ENCODE measurements at places on chromosomes 5 and 9.

GRCh38 chr5:178427576-178428197, 162.5 kb downstream of the COL23A1 start:
- DNase-seq = no peak

DNA sequence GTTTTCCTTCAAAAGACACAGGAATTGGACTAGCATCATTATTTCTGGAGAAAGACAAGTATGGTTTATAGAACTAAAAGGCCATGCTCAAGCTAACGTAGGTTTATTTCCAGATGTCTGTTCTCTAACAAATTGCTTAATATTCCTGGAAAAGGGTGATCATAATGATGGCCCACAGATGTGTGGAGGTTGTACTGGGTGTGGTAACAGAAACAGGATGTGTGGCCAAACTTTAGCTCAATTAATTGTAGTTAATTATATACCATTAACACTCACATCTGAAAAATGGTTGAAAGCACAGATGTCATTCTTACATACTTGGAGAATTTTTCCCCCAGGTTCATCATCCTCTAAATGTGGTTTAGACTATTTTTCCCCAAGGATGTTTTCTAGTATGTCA, 292.7 kb upstream of the RASA1 start:
- DNase-seq = no peak

GRCh38 chr9:108609227-108609896, 246.4 kb downstream of the ACTL7B start:
- DNase-seq = no peak

DNA sequence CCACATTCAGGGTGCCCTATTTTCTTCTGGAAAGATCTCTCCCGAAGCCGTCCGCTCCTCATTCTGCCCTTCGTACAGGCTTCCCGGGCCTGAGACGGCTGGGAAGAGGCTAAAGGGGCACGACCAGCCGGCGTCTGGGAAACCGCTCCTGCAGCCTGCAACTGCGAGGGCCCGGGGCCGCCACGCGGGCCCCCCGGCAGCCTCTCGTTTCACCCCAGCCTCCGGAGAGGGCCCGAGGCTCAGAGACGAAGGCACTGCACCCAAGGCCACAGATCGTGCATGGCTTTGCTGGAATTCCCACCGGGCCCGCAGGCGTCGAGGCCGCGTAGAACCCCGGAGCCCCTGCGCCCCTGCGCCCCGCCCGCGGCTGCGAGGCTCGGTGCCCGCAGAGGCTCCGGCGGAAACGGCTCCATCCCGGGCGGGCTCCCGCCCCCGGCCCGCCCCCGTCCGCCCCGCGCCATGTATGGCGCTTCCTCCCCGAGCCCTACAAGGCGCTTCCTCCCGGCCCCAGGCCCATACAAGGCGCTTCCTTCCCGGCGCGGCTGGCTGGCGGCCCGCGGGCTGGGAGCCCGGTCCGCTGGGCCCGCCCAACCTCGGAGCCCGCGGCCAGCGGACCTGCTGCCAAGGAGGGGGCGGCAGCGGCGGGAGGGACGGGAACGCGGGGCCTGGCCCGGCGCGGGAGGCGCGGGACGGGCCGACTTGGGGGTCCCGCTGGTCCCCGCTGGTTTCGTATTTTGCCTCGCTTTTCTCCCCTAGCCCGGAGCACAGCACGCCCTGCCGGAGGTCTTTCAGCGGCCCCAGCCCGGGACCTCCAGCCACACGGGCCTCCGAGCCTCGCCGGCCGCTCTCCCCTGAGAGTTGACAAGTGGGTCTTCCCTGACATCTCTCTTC, 26.6 kb downstream of the EGR1 start:
- peak; percentile 85 for DNase-seq

DNA sequence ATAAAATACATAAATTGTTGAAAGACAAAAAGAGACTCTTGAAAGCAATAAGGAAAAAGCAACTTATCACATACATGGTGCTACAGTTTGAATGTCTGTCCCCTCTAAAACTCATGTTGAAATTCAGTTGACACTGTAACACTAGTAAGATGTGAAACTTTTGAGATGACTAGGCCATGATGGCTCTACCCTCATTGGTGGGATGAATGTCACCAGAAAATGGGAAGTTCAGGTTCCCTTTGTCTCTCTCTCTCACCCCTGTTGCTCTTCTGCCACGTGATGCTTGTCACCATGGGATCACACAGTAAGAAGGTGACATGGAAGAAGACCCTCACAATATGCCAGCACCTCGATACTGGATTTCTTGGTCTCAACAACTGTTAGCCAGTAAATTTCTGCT, 50.3 kb upstream of the SPTLC1 start:
- DNase-seq = no peak

DNA sequence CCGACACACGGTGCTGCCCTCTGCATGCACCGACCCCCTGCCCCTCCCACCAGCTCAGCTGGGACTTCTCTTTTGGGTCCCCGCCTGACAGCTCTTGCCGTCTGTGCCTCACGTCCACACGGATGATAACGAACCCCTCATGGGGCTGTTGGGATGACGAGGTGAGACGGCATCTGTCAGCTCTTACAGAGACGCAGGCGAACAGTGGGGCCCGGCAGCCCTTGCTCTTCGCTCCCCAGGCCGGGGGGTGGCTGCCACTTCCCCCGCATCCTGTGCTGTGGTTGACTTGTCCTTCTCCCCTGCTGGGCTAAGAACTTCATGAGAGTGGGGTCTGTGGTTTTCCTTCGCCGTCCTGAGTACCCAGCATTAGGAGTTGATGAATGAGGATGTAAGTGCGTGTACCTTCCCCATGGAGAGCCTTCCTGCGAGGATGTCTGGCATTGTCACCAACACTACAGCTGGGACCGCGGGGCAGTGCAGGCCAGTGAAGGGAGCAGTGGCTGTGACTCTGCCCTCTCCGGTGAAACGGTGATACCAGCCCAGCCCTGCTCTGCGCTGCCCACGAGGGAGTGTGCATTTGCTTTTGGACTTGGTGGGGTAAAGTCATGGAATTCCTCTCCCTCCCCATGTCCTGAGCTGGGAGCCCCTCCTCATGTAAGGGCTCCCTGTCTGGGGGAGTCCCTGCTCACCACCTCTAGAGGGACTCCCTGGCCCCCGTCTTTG, 23.2 kb downstream of the HK3 start:
- no peak for DNase-seq

GRCh38 chr9:127722055-127722745, 6.3 kb downstream of the TTC16 start:
- no peak for DNase-seq

DNA sequence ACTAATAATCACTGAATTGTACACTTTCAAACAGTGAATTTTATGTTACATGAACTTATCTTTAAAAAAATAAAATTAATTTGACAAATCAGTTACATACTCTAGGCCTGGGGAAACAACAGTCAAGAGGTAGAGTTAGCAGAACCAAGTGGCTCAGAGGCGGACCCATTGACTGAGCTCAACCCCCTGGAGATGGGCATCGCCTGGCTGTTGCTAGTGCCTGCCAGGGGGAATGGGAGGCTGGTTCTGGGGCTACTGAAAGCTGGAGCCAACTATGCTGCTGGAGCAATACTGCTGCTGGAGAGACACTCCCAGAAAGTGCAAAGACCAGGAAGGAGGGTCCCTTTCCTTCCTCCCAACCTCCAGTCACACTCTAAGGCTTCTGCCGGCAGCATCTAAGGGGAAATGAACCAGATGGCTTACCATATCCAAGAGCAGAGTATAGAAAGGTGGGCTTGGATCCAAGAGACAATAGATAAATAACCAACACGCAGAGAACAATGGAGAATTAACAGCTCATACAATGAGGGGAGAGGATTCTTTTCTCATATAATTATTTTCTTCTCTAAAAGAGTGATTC, 40.3 kb upstream of the ANKRD55 start:
- no peak for DNase-seq

DNA sequence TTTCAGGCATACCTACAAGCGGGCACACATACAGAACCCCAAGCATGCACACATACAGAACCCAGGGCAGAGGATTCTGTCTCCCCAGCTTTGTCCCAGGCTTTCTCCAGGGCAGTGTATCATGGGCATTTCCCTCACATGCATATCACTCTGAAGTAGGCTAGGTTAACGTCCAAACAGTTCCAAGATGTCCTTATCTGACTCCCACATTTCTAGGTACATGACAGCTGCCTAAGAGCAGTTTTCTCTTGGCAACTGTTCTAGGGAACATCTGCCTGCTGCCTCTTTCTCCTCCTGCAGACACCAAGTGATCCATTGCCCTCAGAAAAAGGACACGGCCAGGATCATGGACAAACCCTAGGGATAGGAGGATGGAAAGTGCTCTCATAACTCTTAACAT, 84.9 kb upstream of the NR3C1 start:
- no peak for DNase-seq

- peak; percentile 51 for DNase-seq
Observed at GRCh38 chr9:111965566-111966019, 69.0 kb downstream of the UGCG start.

Measured in HTR-8/SVneo (cell line).